ENCODE measurements at places on chromosomes 3 and 15. TPM values are rescaled to one million over a fixed set of nuclear protein-coding genes. Genes with fewer than 3 reads are reported as not detected.

DNA sequence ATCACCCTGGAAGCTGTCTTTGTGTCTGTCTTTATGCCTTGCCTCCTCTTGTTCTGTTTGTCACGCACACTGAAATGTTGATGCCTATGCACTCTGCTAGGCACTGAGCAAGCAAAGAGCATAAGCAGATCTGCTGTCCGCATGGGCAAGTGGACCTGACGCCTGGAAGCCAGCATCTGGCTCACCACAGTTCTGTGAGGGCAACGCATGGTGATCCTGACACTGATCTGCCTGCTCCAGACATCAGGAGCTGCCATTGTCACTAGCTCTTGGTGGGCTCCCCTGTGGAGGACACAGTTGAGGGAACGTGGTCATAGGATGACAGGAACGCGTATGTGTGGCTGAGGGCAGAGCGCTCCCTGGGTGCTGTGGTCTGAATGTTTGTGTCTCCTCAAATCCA is 234.6 kb downstream of the ADAMTS17 start:
- DNase-seq: no peak

GRCh38 chr3:10534066-10534465 is 28.7 kb upstream of the ATP2B2 start:
- no peak for DNase-seq

- no peak for DNase-seq
Observed at GRCh38 chr3:149648525-149648924, 9.3 kb downstream of the WWTR1 start.

GRCh38 chr3:13019243-13020095 is 53.8 kb downstream of the IQSEC1 start:
- no peak for DNase-seq

DNA sequence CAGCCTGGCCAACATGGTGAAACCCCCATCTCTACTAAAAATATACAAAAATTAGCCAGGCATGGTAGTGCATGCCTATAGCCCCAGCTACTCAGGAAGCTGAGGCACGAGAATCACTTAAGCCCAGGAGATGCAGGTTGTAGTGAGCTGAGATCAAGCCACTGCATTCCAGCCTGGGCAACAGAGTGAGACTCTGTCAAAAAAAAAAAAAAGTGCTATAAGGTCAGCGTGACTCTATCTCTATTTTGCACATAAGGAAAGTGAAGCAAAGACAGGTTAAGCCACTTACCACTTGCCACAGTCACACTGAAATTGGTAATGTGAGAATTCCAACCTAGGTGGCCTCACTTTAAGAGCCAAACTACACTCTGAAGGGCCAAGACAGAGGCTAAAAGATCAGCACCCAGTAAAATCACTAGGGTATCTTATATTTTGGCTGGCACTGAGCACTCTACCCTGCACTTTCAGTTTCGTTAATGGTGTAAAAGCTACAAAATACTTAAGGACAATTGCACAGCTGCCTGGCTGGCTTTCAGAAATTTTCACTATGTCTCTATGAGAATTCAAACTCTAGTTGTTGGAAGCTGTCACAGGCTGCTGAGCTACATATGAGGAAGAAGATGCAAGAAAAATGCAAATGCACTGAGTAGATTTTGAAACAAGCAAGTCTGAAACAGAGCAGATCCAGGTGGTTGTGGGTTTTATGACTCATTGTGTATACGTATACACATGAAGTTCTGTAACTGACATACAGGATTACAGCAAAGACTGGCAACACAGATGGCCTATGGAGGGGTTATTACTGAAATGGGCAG is 32.7 kb downstream of the TRANK1 start:
- no peak for DNase-seq

- no peak for DNase-seq
Observed at GRCh38 chr3:109098079-109098644, 19.8 kb downstream of the MORC1 start.

GRCh38 chr3:194686816-194687637 is 1.3 kb downstream of the FAM43A start:
- DNase-seq: no peak

GRCh38 chr15:48177766-48178647 is at the start of gene MYEF2:
TSS of gene MYEF2 (minus strand) at chr15:48178295. CDS start at chr15:48178237, 58 bp downstream.
- no peak for DNase-seq

GRCh38 chr3:141255846-141256261 is 24.2 kb downstream of the PXYLP1 start:
- DNase-seq: no peak

- no peak for DNase-seq
Observed at GRCh38 chr3:76871655-76872054, 168.2 kb upstream of the ROBO2 start.

DNA sequence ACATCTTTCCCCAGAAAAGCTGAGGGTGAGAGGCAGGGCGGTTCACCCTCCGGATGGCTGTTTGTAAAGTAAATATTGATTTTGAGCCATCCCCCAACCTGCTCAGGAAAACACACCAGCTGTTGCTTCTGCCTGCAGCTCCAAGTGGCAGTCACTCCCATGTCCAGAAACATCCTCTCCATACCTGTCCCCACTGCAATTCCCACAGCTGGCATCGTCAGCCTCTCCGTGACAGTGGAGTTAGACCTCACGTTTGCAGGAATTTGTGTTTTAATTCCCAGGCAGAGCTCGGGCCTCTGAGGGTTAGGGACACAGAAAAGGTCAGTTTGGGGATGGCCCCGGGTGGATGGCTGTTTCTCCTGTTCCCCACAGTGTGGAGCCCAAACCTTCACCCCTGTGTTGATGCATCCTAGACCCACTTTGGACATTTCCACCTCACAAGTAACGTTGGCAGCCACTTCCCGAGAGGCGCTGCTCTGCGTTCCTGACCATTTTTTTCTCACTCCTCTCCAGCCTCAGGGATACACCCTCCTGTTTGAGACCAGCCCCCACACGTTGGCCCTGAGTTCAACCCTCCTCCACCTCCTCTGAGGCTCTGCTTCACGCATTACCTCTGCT is 11.8 kb upstream of the FAM174B start:
- no peak for DNase-seq

- DNase-seq: no peak
Observed at GRCh38 chr15:65423150-65423975, 616 bp upstream of the IGDCC4 start.

ARPIN gene
- 6.3 TPM for total RNA-seq

IGSF11 gene
- total RNA-seq: 0.33 TPM

OR5K2 gene
- total RNA-seq: not detected

ZBBX gene
- not detected for total RNA-seq

MEGF11 gene
- 0.95 TPM for total RNA-seq

CPLX3 gene
- total RNA-seq: not detected

PDCD7 gene
- total RNA-seq: 19.7 TPM

SLC35G2 gene
- total RNA-seq: 15.0 TPM

Measured in Panc1 (cell line).